Activated CD8-positive, alpha-beta T cell treated with anti-CD3 and anti-CD28 coated beads for 36 hours (primary cell): ENCODE measurements at places on chromosomes 5 and 9. TPM values are rescaled to one million over a fixed set of nuclear protein-coding genes. Genes with fewer than 3 reads are reported as not detected.

- H3K27ac ChIP-seq = peak overlapping the region; percentile 93
- DNase-seq = no peak
- H3K4me1 ChIP-seq = peaks cover 26% of the 10 kb centered on the region
- no peak overlapping the region for H3K4me3 ChIP-seq
- H3K27me3 ChIP-seq = no peaks in the 10 kb centered on the region
Measured at GRCh38 chr5:14425559-14425958, 156.0 kb upstream of the OTULINL start.

GRCh38 chr9:122329597-122329996 lies 41.2 kb upstream of the PTGS1 start:
- H3K4me1 ChIP-seq = peaks cover 7% of the 10 kb centered on the region
- H3K27ac ChIP-seq = no peak overlapping the region
- no peak overlapping the region for H3K4me3 ChIP-seq
- no peak for DNase-seq
- H3K36me3 ChIP-seq = peaks cover 30% of the 10 kb centered on the region
- no peaks in the 10 kb centered on the region for H3K27me3 ChIP-seq

DNA sequence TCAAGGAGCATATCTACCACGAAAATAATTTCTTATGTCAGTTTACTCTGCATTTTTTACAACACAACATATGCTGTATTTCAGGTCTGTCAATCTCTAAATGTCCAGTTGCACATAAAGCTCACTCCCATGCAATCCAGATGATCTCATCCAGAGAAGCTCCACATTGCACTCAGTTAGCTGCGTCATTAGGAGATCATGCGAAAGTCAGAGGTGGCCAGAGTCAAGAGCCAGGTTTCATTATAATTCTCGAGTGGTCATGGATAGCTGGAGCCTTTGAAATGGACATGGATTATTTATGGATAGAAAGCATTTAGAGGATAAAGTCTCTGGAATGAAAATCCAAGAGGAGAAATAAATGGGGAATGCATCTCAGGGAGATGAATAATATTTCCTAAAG lies 232.3 kb downstream of the GAS1 start:
- peaks cover 9% of the 10 kb centered on the region for H3K27me3 ChIP-seq
- no peak overlapping the region for H3K27ac ChIP-seq
- DNase-seq = no peak

DNA sequence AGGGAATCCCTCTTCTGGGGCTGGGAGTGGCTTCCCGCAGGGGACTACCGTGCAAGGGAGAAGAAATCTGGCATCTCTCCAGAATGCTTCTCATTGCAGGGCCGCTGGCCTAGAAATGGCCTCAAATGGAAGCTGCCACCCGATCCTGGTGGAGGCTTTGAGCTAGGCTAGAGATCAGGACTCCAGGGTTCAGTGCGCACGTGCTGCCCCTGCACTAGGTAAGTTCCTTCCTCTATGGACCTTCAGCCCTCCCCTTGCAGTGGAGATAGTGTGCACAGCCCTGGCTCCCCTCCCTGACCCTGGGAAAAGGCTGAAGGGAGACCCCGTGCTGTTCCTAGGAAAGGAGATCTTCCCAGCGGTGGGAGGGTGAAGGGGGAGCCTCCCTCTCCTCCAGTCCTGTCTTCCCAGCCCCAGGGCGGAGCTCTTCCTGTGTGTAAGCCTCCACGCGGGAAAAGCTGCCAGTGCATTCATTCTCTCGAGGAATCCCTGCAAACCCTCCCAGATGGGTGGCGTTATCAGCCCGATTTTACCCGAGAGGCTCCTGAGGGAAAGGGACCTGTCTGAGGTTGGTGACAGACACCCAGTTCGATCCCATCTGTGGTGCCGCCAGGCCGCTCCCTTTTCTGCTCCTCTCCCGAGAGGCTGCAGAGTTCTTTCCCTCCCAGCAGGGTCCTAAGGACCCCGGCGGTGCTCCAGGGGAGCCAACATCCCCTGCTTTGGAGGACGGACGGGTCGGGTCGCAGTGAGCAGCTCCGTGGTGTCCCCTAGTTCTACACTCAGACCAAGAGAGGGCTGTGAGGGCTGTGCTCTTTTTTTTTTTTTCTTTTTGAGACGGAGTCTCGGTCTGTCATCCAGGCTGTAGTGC lies 1.4 kb upstream of the CERCAM start:
- peak overlapping the region; percentile 73 for H3K4me3 ChIP-seq
- H3K27me3 ChIP-seq = peaks cover 28% of the 10 kb centered on the region
- H3K27ac ChIP-seq = no peak overlapping the region
- H3K4me1 ChIP-seq = peaks cover 6% of the 10 kb centered on the region
- no peak for DNase-seq
- H3K36me3 ChIP-seq = no peaks in the 10 kb centered on the region

DNA sequence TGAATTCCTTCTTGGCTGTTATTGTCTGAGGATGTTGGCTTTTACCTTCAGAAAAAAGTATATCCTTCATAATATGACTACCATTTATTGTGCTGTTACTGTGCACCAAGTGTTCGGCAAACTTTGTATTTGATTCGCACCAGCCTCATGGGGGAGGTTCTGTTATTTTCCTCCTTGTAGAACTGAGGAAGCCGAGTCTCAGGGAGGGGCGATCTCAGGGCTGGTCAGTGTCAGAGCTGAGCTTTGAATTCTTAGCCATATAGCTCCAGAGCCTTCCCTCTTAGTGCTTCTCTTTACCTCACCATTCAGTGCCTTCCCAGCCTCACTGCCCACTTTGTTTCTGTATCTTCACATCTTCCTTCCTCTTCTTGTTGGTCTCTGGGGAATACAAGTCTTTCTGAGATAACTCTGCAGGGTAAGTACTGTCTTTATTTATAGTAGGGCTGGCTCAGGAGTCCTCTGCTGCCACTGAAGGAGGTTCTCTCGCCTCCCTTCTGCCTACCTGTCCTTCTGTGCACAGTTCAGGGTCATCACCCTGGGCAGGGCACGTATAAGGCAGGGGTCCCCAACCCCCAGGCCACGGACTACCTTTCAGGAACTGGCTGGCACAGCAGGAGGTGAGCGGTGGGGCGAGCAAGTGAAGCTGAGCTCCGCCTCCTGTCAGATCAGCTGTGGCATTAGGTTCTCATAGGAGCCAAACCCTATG lies 48.4 kb downstream of the GALNT10 start:
- no peak overlapping the region for H3K4me3 ChIP-seq
- no peaks in the 10 kb centered on the region for H3K27me3 ChIP-seq
- H3K27ac ChIP-seq = no peak overlapping the region
- H3K4me1 ChIP-seq = peaks cover 35% of the 10 kb centered on the region
- no peaks in the 10 kb centered on the region for H3K36me3 ChIP-seq

DNA sequence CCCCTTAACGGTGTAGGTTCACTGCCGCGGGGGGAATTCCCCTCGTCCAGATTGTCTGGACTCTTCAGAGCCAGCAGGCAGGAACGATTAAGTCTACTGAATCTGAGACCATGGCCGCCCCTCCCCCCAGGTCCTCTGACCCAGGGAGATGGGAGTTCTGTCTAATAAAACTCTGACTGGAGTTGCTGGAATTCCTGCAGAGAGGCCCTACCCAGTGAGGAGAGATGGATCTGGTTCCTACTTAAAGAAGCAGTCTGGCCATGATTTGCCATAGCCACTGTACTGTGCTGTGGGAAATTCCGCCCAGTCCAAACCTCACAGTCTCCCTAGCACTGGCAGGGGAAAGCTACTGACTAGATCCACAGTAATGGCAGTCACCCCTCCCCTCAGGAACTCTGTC lies 237.7 kb upstream of the RASA1 start:
- no peaks in the 10 kb centered on the region for H3K27me3 ChIP-seq
- H3K36me3 ChIP-seq = no peaks in the 10 kb centered on the region
- no peak for DNase-seq
- no peak overlapping the region for H3K4me3 ChIP-seq

- no peaks in the 10 kb centered on the region for H3K27me3 ChIP-seq
- H3K27ac ChIP-seq = no peak overlapping the region
- H3K4me3 ChIP-seq = no peak overlapping the region
- H3K4me1 ChIP-seq = peaks cover 7% of the 10 kb centered on the region
- H3K36me3 ChIP-seq = no peaks in the 10 kb centered on the region
Measured at GRCh38 chr9:32344551-32345182, 39.8 kb upstream of the ACO1 start.

ANKRD34B gene
- not detected for total RNA-seq

CCIN gene
- not detected for total RNA-seq

GPX8 gene
- not detected for total RNA-seq

SCGB3A2 gene
- not detected for total RNA-seq

HARS1 gene
- 84.5 TPM for total RNA-seq

RNF180 gene
- not detected for total RNA-seq
